ENCODE measurements at places on chromosomes 3 and 15.

GRCh38 chr3:46027736-46028397 lies 584 bp upstream of the XCR1 start:
- DNase-seq = no peak

GRCh38 chr3:194686816-194687637 lies 1.3 kb downstream of the FAM43A start:
- no peak for DNase-seq

DNA sequence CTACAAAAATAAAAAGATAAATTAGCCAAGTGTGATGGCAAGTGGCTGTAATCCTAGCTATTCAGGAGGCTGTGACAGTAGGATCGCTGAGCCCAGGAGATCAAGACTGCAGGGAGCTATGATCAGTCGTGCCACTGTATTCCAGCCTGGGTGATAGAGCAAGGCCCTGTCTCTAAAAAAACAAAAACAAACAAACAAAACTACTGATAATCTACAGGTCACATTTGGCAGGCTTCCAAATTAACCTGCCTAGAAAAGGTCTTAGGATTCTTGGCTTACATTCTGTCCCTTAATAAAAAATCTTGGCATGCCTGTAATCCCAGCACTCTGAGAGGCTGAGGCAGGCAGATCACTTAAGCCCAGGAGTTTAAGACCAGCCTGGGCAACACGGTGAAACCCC lies 33.4 kb upstream of the SETD2 start:
- DNase-seq = no peak

DNA sequence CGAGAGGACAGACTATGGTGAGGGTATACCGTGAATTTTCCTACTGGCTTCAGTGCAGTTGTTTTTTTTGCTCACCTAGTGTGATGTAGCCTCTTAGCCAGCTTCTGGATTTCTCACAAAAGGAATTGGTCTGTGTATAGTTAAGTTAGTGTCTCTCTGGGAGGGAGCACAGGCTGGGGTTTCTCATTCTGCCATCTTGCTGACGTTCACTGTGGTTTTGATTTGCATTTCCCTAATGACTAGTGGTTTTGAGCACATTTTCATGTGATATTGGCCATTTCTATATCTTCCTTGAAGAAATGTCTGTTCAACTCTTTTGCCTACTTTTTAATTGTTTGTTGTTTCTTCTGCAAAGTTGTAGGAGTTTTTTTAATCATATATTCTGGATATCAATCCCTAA lies 2.2 kb upstream of the CD86 start:
- DNase-seq = no peak

- no peak for DNase-seq
Measured at GRCh38 chr3:66259566-66260255, 38.9 kb downstream of the SLC25A26 start.
